ENCODE measurements at places on chromosomes 6 and 20.

GRCh38 chr6:37487591-37488380 is 11.9 kb downstream of the CCDC167 start:
- no peak for DNase-seq

GRCh38 chr20:47400685-47401084 is 44.2 kb upstream of the ZMYND8 start:
- no peak for DNase-seq

DNA sequence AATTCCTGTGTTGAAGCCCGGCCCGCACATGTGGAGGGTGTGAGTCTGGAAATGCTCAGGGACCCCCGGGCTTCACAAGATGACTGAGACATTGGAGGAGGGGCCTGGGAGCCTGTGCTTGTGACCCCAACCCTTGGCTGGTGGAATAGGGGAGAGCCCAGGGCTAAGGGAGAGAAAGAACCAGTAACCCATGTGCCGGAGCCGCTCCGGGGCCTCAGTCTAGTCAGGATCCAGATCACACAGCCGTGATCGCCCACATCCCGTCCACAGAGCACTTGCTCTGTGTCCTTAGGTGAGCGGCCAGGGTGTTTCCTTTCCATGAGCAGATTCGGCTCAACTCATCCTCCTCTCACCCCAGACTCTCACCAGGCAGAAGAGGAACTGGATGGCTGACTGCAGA is 152.3 kb upstream of the RPS6KA2 start:
- no peak for DNase-seq

- DNase-seq, result no peak
These were observed 12.2 kb downstream of the BAK1 start for GRCh38 chr6:33567836-33568235.

GRCh38 chr6:49698478-49698877 is 14.9 kb downstream of the CRISP2 start:
- no peak for DNase-seq

DNA sequence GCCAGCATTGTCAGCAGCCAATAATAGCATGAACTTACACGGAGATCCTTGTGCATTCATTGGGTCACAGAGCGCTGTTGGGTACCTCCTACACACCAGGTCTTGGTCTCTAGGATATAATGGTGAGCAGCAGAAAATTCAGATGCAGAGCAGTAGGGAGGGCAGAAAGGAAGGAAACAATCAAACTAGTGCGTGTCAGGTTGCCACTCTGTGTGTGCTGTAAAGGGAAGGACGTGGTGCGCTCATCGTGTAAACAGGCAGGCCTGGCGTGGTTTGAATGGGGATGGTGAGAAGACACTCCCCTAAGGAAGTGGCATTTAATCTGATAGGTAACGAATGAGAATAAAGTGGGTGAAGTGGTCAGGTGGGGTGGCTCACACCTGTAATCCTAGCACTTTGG is 336.4 kb downstream of the CDH26 start:
- no peak for DNase-seq

DNA sequence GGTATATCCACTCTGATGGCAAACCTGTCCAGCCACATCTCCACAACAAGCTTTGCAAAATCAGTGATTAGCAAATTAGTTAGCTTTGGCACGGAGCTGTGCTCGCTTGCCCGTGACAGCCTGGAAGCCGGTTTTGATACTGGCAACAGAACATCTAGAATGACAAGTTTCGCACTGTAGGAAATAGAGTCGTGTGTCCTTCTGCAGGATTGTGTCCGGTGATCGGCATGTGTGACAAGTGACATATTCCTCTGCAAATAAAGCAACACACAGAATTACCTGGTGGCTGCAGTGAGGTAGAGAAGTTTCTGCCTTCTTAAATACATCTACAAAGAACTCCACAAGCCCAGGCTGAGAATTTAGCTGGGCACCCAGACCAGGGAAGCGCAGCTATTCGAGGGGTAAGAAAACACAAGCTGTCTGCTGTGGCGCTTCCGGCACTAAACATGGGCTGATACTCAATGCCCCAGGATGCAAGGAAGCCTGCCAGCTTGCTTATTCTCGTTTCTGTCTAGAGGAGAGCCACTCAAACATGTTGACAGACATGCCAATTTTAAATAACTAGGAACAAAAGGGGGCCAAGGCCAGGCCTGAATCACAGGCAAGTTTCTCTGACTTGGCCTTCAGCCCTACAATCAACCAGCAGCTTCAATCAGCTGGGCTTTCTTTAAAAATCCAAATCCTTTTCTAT is 22.2 kb downstream of the EIF2S2 start:
- DNase-seq, result no peak

GRCh38 chr6:97306544-97307320 is 23.7 kb upstream of the MMS22L start:
- DNase-seq, result no peak

DNA sequence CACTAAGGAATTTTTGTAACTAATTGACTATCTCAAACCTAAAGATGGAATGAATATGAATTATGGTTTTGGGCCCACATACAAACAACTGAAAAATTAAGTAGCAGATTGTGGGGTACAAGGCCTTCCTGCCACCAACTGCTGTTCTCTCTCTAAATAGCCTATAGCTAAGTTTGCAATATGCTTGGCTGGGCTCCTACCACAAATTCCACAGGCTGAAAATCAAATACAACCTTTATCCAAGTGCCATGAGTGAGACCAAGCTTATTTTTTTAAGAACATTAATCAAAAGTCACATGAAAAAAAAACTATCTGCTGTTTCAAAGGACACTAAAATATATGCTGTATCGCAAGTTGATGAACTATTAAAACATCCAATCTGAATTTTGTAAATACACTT is 52.1 kb downstream of the TENT5A start:
- no peak for DNase-seq

- no peak for DNase-seq
These were observed 144.3 kb upstream of the PRDM1 start for GRCh38 chr6:105941621-105942412.

DNA sequence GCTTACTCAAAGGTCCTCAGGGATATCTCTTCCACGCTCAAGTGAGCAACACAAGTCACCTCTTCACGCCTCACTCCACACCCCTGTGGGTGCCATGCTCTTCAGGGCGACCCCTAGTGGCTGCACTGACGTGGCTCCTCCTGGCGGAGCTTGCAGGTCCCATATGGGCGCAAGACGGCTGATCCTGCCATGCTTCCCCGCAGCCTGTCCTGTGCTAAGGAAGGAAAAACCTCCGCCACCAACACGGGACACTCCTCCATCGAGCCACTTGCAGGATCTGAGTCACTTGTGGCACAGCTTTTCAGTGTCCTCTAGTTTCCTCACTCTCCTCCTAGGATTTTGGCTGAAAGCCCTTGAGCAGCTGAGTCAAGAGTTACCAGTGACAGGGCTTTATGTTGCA is 90.7 kb downstream of the KHDC1L start:
- DNase-seq, result peak; percentile 79

- DNase-seq, result no peak
These were observed 43.2 kb upstream of the DTNBP1 start for GRCh38 chr6:15705981-15706380.

GRCh38 chr6:14974792-14975470 is 270.9 kb upstream of the JARID2 start:
- no peak for DNase-seq

GRCh38 chr20:41040855-41041254 is 12.2 kb downstream of the TOP1 start:
- no peak for DNase-seq

DNA sequence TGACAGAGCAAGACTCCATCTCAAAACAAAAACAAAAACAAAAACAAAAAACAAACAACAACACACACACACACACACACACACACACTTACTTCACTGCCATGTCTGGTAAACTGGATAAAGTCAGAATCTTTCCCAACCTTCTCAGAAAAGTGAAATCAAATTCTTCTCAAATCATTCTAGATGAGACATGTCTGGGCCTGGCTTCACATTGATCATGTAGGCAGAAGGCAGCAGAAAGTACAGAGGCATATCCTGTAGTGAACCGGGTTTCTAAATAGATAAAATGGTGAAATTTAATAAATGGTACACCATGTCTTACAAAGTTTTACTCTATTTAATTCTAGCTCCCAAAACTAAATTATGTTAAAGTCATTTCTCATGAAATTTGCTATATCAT is 14.9 kb upstream of the MRS2 start:
- DNase-seq, result no peak

GRCh38 chr6:104710543-104711335 is 149.0 kb downstream of the HACE1 start:
- DNase-seq, result no peak

DNA sequence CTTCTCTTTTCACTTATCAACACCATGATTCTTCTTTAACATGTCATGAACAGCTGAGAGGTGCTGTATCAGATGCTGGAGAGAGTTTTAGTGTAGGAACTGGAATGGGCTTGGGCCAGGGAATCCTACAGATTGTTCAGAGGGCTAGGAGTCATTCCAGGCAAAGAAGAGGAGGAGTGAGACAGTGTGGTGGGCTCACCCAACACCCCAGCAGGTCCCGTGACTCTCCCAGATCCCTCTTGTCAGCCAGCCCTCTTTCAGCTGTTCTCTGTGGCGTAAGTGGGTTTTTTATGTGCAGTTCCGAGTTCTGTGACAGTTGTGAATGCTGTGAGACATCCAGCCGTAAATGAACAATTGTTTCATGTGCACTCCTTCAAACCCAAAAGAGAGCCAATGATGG is 31.4 kb upstream of the CEP162 start:
- DNase-seq, result no peak

DNA sequence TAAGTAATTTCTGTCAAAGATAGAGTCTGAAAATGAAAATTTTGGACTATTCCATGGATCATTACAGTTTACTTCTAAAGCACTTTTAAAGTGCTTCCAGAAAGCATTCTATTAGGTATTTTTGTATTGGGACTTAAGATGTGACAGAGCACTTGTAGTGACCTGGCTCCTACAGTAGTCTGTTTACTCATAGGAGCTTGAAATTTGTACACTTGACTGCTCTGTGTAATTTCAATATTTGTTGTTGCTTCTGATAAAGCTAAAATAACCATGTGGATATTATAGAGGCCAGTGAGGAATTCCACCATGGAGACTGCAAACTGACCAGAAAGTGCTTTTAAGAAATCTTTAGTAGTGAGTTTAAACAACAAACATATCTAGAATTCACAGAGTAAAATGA is 10.3 kb downstream of the NFYA start:
- no peak for DNase-seq

DNA sequence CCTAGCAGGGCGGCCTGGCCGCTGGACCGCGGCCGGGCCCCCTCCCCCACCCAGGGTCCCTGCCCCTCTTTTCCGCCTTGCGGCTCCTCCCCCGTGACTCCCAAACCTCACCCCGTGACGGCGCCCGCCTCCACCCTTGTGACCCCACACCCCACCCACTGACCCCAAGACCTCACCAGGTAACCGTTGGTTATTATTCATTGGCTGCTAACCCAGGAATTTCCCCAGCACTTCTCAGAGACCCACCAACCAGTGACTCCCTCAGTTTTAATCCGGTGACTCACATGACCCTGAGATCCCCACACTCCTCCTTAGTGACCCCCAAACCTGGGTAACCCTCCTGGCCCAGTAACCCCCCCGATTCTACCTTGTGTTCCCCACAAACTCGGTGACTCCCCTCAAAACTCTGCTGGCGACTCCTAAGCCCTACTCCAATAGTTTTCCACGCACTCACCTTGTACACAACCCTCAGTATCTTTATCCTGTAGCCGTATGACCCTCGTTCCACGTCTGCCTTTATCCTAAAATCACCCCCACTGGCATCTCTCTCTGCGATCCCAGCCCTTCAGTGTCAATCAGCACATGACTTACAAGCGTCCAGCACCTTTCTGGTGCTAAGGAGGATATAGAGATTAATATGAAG is 534 bp downstream of the ZNF76 start:
- peak; percentile 81 for DNase-seq

DNA sequence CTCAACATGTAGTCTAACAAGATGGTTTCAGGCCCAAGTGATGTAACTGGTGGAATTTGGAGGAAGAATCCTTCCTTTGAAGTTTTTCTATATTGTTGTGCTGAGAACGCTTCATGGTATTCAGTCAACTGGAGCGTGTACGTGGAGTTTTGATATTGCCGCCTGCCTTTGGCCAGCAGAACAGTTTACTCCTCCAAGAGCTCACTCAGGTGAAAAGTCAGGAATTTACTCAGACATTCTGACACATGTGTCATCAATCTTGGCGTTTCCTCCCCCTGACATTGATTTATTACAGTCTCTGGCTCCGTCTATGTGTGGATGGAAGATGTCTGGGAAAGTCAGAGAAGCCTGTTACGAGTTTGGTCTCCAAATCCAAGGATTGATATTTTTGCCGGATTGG is 19.0 kb upstream of the TGM2 start:
- DNase-seq, result no peak

GRCh38 chr6:137706083-137706750 is 160.8 kb upstream of the TNFAIP3 start:
- DNase-seq, result no peak

- DNase-seq, result peak; percentile 72
These were observed 56.3 kb upstream of the ANKEF1 start for GRCh38 chr20:9978397-9979004.

DNA sequence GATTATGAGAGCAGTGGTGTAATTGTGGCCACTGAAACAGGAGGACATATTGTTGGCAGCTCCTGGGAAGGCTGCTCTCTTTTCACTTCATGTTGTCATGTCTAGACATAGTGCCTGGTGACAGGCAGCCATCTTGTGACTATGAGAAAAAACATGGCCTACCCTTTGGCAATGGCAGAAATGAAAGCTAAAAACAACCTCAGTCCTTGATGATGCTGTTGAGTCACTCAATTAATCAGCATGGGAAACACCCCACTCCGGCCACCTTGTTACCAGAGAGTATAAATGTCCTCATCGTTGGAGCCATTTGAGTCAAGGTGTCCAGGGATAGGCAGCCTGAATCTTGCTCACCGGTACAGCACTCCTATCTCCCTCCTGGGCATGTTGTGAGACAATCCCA is 31.2 kb upstream of the HMGA1 start:
- DNase-seq, result no peak

Measured in HuH-7 (cell line).